ENCODE measurements at places on chromosomes 6 and 20. TPM values are rescaled to one million over a fixed set of nuclear protein-coding genes. Genes with fewer than 3 reads are reported as not detected.

- DNase-seq: no peak
These were observed 28.2 kb upstream of the FABP7 start for GRCh38 chr6:122751326-122751725.

KIF25 gene
- not detected for total RNA-seq

MYB gene
- total RNA-seq: 11.8 TPM

- DNase-seq: no peak
These were observed 15.2 kb upstream of the SIRT5 start for GRCh38 chr6:13559251-13559650.

ADAM33 gene
- not detected for total RNA-seq

- DNase-seq: no peak
These were observed 10.9 kb downstream of the ZNF217 start for GRCh38 chr20:53582574-53583351.

VWA7 gene
- 0.34 TPM for total RNA-seq

PRR18 gene
- total RNA-seq: not detected

DNA sequence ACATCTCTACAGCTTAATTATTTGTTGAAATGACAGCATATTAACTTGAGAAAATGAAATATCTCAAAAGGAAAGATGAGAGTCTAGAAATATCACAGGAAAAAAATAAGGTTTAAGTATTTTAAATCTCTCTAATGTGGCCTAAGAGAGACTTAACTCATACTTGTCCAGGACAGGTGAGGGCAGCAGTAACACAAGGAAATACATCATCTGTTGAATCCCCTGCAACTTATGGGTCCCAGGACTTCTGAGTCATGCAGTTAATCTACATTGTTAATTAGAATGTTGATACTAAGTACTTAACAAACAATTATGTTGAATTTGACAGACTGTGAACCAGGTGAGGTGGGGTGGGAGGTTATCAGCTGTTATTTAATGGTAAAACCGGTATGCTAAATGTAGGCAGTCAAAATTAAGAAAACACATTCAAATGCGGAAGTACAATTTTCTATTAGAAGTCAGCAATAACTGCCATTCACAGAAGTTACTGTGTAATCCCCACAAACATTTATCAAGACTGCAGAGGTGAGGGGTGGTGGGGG, 87.9 kb downstream of the CEP57L1 start:
- no peak for DNase-seq

KHDRBS2 gene
- 40.1 TPM for total RNA-seq

- no peak for DNase-seq
These were observed 10.7 kb downstream of the CCN5 start for GRCh38 chr20:44725837-44726236.

SALL4 gene
- 0.07 TPM for total RNA-seq

DNA sequence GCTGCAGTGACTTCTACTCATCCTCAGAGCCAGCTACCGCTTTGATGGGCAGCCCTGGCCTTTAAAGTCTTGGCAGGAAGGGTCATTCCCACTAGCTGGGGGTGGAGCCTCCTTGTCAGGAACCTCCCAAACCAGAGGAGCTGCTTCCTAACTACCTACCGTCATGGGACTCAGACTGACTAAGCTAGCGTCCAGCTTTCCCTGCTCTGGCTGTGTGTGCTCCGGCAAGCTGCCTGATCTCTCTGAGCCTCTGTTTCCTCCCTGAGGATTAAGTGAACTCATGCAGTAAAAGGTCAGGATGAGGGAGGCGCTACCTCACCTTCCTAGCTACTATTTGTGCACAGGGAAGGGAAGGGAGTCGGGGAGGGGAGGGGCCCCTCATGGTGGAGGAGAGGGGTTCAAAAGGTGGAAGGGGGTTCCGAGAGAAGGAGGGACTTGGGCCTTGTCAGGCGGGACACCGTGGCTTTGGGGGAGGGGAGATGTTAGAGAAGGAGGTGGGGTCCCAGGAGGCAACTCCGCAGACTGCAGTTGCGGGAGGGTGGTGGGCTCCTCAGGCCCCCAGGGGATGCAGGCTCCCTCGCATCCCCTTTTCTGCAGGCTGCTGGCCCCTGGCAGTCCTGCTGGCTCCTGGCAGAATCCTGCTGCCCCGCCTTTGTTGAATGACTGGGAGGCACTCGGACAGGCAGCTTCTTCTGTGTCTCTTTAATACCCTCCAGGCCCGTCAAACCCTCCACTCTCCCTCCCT, 9.8 kb downstream of the DUSP15 start:
- DNase-seq: no peak

DNA sequence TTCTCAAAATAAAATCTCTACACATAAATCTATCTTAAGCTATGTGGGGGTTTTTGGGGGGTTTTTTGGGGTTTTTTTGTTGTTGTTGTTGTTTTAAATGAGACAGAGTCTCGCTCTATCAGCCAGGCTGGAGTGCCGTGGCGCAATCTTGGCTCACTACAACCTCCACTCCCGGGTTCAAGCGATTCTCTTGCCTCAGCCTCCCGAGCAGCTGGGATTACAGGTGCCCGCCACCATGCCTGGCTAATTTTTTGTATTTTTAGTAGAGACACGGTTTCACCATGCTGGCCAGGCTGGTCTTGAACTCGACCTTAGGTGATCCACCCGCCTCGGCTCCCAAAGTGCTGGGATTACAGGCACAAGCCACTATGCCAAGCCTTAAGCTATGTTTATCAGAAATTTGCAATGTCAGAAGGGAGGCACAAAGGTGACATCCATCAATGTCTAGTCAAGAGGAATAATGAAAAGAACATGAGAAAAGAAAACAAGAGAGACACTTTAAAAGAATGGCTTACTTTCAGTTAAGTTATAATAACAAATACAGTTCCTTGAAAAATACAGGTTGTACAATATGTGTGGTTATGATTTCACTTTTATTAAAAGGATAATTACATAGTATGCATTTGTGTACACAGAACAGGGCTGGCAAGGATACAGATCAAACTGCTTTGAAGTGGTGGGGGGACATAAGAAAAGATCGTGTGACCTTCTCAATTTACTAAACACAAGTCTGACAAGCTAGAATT, 28.6 kb downstream of the SLC23A2 start:
- DNase-seq: no peak

- no peak for DNase-seq
These were observed 61.9 kb upstream of the JARID2 start for GRCh38 chr6:15183979-15184378.

DNA sequence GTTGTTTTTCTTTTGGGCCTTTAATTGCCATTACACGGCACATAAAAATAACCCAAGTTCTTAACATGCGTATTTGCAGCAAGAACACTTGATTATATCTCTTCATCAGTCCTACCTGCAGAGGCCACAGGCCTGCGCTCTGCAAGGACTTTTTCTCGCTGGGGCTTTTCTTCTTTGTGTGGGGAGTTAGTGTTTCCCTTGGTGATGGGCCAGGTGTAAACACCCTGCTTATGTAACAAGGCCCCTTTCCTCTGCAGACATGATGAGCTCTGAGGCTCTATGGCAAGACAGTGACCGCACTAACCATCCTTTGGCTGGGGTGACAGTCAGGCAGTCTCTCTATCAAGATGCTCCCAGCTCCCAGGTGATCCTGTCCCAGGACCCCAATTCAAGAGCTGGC, 97.8 kb upstream of the PCSK2 start:
- no peak for DNase-seq

HSPA12B gene
- not detected for total RNA-seq

GRCh38 chr20:16803965-16804792, 56.0 kb downstream of the OTOR start:
- DNase-seq: peak; percentile 83

DCDC2 gene
- 0.11 TPM for total RNA-seq

All from Karpas-422 (cell line).